NCI-H1436 treated with DMSO at 0.1 percent for 48 hours (cell line): ENCODE measurements at places on chromosomes 3 and 15.

- DNase-seq: no peak
These were observed 748.1 kb downstream of the NR2F2 start for GRCh38 chr15:97078591-97078990.

GRCh38 chr15:79076661-79077060, 13.9 kb downstream of the RASGRF1 start:
- no peak for DNase-seq

DNA sequence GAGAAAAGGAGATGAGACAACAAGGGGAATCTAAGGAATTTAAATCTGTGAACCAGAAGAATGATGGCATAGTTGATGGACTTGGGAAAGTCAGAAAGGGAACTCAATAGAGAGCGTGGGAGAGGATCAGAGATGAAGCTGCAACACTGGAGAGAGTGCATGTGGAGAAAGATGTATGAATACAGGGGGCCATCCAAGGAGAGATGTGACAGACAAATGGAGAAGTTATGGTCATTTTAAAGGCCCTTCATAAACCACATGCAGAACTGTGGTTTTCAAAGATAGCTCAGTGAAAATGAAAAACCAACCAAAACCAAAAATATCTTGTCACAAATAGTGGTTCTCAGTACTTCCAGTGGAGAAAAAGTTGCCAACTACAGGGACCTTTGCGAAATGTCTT, 265.2 kb downstream of the SUCLG2 start:
- no peak for DNase-seq

DNA sequence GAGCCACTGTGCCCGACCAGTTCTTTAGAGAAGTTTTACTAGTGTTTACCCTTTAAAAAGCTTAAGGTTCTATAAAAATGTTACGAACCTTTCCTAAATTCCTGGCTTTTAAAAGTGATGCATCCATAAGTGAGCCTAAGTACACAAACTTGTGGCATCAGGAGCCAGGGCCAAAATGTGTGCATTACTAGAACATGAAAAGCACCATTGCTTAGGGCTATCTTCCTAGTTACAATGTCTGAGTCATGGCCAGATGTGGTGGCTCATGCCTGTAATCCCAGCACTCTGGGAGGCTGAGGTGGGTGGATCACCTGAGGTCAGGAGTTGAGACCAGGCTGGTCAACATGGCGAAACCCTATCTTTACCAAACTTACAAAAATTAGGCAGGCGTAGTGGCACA, 39.9 kb downstream of the LEO1 start:
- no peak for DNase-seq
